Fibroblast of skin of back (primary cell): ENCODE measurements at places on chromosomes 1 and 21.
A peak's percentile ranks its signal among the peaks of the same experiment; 100 is the strongest.

DNA sequence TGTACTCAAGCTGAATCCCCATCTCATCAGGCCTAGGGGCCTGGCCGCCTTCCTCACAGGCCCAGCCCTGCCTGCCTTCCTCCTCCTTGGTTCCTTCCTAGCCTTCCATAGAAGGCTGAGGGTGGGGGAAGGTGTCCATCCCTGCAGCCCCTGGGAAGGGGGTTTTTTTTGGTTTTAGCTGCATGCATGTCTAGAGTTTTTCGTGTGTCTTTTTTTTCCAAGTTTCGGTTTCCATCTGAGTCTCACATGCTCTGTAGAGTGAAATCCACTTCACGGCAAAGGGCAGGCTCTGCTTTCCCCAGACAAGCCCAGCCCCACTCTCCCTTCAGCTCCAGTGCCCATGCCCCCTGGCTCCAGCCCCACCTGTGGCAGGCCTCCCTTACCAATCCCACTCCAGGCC, 32.1 kb downstream of the GRHL3 start:
- DNase-seq: no peak

- DNase-seq: no peak
These were observed 128.6 kb downstream of the PCNX2 start for GRCh38 chr1:233166896-233167295.

DNA sequence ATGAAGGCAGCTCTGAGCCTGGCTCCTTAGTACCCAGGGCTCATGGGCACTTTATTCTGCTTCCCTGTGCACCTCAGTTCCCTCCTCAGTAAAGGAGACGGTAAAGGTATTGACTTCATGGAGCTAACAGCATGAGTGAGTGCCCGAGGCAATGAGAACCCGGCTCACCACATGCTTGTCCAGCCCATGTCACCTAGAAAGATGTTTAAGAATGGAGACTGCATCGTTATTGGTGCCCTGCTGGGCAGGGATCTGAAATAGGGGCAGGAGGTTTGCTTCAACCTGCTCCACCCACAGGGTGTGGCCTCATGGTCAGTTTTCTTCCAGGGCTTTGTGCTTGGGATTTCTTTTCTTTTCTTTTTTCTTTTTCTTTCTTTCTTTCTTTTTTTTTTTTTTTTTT, 7.0 kb upstream of the KCNE1 start:
- no peak for DNase-seq

GRCh38 chr1:228415853-228416216, 826 bp downstream of the TRIM17 start:
- DNase-seq: no peak

DNA sequence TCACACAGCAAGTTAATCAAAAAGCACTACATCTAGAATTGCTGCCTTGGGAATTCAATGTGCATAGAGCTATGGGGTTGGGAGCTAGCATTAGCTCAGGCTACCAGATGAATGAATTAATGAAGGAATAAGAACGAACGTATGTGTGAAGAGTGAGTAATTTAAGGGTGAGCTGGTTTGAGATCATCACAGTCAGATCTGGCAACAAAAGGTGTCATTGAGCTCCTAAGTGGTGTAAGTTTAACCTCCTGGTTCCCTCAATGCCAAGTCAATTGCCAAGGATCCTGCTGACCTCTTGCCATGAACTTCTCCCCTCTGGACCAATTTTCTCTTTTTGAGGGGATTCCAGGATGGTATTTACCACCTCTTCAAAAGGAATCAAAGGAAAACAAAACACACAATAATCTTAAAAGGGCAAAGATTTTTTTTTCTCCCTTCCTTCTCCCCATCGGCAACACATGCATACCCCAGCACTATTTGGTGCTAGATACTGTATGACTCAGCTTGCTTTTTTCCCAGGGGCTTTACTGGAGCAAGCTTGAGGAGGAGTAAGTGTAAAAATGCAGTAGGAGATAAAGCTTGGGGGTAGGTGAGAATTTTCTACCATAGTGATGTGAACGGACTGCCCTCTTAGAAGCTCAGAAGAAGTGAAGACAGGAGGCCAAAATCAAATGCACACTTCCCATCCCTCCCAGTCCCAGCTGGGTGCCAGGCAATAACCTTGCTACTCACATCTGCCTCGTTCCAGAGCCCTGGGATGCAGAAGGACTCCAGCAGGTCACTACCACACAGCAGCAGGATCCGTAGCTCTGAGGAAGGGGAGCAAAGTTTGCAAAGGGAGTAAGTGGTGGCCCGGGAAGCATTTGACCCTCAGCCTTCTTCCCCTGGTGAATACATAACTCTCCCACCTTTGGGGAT, 92.0 kb downstream of the LAMC2 start:
- peak; percentile 90 for DNase-seq
